ENCODE measurements at places on chromosomes 5 and 9. TPM values are rescaled to one million over a fixed set of nuclear protein-coding genes. Genes with fewer than 3 reads are reported as not detected.

Gene PELO
- 23.1 TPM for total RNA-seq

Gene ADAMTS2
- total RNA-seq: not detected

Gene VCAN
- 1.0 TPM for total RNA-seq

Gene SETD9
- total RNA-seq: 6.3 TPM

Gene MAMDC4
- 26.0 TPM for total RNA-seq

Gene RNF38
- total RNA-seq: 39.4 TPM

Gene OGN
- not detected for total RNA-seq

Gene HTR1A
- total RNA-seq: not detected

Gene TRAF1
- 97.1 TPM for total RNA-seq

Gene CDO1
- total RNA-seq: 0.61 TPM

Gene TNFSF15
- 3.9 TPM for total RNA-seq

Gene SPINK6
- not detected for total RNA-seq

Gene SLC6A19
- not detected for total RNA-seq

Gene C5orf58
- total RNA-seq: not detected

Gene CLIC3
- 1.8 TPM for total RNA-seq

Gene REEP2
- total RNA-seq: 1.1 TPM

Gene OR1J2
- total RNA-seq: not detected

Gene CYLC2
- not detected for total RNA-seq

Gene PTPDC1
- total RNA-seq: 3.8 TPM

Gene TXNDC8
- not detected for total RNA-seq

Gene CNTFR
- total RNA-seq: not detected

Gene NIM1K
- total RNA-seq: 0.68 TPM

Gene PRDM9
- not detected for total RNA-seq

Gene GGTA1
- 0.20 TPM for total RNA-seq

Gene GLDC
- total RNA-seq: 3.1 TPM

Gene HTR4
- not detected for total RNA-seq

Gene ARL14EPL
- not detected for total RNA-seq

Gene PRSS3
- not detected for total RNA-seq

Gene PAEP
- total RNA-seq: not detected

Gene CTSL
- total RNA-seq: 3.9 TPM

Gene GADD45G
- total RNA-seq: 34.2 TPM

Gene EMB
- total RNA-seq: 169 TPM

Gene LMX1B
- total RNA-seq: not detected

Gene SLC46A2
- total RNA-seq: not detected

Gene C9orf153
- total RNA-seq: 0.54 TPM
